AML-193 (cell line): ENCODE measurements at places on chromosomes 7 and 10.

- DNase-seq = peak; percentile 46
Measured at GRCh38 chr7:81482600-81483186, 287.2 kb downstream of the HGF start.

DNA sequence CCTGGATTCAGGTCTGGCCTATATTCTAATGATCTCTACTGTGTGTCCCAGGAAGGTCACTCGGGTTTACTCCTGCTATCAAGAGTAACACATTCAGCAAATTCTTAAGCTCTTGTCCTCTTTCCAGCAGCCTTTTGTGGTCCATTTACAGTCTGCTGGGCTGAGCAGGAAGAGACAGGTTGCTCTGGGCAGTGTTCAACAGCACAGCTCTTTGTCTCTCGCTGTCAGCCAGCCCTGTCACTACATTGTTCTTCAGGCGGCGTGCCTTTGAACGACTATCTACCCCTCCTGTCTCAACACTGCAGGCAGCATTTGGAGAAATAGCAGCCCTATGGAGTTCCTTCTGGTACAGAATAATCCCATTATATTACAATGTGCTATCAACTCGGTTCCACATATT lies 192.2 kb upstream of the TBX20 start:
- no peak for DNase-seq

GRCh38 chr10:124641282-124642087 lies 102.7 kb downstream of the FAM53B start:
- DNase-seq = peak; percentile 81

- no peak for DNase-seq
Measured at GRCh38 chr10:38043516-38043915, 33.0 kb downstream of the ZNF33A start.

- DNase-seq = no peak
Measured at GRCh38 chr7:42471573-42472174, 234.7 kb upstream of the GLI3 start.

- no peak for DNase-seq
Measured at GRCh38 chr7:134933460-134934068, 52.7 kb upstream of the AGBL3 start.

DNA sequence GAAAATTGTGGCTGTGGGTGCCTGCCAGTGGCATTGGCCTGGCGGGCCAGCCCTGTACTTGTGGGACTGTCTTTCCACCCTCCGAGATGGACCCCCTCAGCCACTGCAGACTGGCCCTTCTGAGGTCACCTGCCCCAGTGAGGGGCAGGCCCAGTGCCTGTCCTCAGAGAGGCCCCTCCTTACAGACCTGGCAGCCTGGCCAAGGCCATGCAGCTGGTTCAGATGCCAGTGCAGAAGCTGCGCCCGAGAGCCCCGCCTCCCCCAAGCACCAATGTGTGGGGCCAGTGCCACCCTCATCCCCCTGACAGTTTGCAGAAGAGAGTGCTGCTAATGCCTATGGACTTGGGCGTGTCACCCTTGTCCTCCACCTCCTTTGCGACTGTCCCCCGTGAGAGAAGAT lies 10.0 kb downstream of the ZNF316 start:
- DNase-seq = no peak

DNA sequence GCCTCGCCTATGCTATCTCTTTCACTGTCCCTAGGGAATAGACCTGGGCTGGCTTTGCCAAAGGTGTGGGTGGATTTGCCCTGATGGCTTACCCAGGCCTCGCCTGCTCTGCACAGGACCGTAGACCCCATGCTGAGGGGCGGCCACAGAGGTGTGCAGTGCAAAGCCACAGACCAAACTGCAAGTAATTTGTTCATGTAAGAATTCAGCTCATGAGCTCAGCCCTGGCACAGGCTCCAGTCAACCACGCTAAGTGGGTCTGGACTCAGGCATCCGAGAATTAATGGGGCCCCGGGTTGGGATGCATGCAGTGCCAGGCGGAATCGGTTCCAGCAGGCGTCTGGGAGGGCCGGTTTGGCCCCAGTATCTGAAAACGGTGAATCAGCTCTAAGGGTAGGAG lies 445.2 kb downstream of the DNAJB6 start:
- no peak for DNase-seq

DNA sequence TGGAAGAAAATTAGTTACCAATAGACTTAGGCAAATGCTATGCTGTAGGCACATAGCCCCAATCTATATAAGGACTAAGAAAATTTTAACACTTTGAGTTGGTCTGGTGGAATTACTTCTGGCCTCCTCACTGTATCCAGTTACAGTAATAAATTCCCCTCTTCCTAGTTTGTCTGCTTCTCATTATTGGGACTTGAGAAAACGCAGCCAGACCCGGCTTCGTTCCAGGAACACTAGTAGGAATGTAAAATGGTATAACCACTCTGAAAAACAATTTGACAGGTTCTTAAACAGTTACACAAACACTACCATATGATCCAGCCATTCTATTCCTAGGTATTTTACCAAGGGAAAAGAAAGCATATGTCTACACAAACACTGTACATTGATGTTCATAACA lies 150.2 kb downstream of the VPS50 start:
- DNase-seq = no peak

DNA sequence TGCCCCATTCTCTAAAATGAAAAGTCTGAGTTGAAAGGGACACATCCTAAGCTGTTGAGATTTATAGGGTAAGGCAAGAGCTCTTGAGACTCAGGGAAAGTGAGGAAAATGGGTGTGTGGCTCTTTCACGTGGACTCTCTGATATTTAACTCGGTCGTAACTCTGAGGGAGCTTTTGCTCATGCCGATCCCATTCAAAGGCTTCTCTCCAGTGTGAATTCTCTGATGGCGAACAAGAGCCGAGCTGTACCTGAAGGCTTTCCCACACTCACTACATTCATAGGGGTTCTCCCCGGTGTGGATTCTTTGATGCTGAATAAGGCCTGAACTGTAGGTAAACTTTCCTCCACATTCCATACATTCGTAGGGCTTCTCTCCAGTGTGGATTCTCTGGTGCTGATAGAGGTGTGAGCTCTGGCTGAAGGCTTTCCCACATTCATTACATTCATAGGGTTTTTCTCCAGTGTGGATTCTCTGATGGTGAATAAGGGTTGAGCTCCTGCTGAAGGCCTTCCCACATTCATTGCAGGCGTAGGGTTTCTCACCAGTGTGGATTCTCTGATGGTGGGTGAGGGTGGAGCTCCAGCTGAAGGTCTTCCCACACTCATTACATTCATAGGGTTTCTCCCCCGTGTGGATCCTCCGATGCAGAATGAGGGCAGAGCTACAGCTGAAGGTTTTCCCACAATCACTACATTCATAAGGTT lies 10.4 kb downstream of the ZNF3 start:
- no peak for DNase-seq

- peak; percentile 96 for DNase-seq
Measured at GRCh38 chr10:14659626-14660196, 115.0 kb downstream of the FAM107B start.

DNA sequence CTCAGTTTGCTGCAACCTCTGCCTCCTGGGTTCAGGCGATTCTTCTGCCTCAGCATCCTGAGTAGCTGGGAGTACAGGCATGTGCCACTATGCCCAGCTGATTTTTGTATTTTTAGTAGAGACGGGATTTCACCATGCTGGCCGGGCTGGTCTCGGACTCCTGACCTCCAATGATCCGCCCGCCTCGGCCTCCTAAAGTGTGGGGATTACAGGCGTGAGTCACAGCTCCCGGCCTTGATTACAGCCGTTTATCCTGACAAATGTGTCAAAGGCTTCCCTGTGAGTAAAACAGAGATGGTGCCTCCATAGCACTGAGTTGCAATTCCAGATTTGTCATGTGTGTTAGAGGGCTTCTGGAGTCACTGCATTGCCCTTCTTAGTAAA lies 273.7 kb downstream of the CCDC3 start:
- DNase-seq = no peak

DNA sequence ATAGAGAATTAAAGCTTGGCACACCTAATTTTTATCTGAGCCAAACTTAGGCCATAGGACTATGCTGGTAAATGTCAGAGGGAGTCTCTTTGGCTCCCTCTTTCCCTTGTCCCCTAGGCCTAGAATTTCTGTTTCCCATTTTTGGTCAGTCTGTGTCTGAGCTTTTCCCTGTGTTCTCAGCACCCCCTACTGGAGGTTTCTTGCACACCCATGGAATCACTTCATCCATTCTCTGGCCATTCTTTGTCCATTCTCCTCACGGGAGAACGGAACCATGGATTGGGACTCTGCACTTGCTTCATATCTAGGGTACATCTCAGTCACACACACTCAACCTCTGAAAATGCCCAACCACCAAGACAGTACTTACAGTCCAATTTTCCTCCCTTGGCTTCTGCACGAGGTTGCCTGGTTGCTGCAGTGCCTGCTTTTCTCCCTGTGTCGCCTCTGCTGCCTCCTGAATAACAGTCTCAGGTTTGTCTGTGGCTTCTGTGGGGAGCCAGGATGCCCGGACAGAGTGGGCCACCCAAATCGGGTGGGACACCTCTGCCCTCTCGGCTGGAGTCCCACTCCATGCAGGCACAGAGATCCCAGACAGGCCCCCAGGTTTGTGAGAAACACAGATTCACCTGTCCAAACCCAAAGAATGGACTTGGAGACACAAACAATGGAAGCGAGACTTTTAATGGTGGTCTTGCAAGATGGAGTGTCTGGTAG lies 35.1 kb upstream of the DNAH11 start:
- DNase-seq = peak; percentile 10

GRCh38 chr7:137633133-137633532 lies 213.6 kb downstream of the DGKI start:
- peak; percentile 3 for DNase-seq

DNA sequence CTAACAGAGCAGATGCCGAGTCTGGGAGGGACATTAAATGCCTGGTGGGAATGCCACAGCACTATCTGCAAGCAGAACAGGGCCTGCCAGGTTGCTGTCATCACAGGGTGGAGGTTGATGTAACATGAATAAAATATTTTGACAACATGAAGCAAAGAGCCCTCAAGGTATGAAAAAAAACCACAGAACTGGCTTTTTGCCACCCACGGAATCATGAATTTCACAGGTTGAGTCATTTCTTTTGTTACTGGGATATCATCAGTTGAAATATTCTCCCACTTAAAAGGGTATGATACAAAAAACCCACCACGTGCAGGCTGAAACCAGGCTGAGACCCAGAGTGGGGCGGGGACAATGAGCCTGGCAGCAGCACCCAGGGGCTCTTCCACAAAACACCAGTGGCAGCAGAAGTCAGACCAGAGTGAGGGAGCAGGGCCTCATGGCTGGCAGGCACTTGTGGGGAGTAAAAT lies 220.1 kb downstream of the TNS3 start:
- no peak for DNase-seq

DNA sequence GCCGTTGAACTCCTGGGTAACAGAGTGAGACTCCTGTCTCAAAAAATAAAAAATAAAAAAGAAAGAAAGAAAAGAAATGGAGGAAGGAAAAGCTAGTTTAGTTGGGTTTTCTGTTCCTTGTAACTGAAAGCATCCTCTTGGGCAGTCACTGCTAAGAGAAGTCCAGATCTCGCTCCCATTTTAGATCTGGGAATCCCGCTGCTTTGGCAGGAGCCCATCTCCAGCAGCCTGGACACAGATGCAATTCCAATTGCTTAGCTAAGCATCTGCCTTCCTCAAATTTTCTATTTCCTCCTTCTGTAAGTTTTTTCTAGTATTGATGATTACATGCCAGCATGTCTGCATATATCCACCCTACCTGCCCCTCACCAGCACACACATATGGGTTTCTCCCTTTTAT lies 54.1 kb downstream of the DENND2A start:
- DNase-seq = no peak

DNA sequence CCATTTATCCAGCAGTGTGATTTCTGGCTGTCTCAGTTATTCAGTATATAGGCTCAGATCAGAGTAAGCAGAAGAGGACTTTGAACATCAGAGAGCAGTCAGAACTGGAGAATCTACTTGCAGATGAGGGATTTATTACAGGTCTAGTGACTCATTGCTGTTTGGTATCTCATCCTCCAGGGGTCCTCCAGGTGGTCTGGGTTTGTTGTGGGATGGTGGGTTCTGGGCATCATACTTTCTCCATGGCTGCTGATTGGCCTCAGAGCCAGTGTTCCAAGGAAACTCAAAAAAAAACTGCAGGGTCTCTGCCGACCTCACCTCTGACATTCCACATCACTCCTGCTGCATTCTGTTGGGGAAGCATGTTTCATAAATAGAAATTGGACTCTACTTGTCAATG lies 214.8 kb downstream of the CNTNAP2 start:
- DNase-seq = no peak

DNA sequence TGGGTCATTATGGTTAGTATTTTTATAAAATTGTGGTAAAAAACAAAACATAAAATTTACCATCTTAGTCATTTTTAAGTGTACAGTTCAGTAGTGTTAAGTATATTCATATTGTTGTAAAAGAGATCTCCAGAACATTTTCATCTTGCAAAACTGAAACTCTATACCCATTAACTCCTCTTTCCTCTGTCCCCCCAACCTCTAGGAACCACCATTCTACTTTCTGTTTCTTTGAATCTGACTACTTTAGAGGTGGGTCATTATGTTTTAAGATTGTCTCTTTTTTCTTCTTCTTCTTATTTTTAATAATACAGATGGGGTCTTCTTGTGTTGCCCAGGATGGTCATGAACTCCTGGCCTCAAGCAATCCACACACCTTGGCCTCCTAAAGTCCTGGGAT lies 84.1 kb downstream of the DOCK4 start:
- DNase-seq = no peak

DNA sequence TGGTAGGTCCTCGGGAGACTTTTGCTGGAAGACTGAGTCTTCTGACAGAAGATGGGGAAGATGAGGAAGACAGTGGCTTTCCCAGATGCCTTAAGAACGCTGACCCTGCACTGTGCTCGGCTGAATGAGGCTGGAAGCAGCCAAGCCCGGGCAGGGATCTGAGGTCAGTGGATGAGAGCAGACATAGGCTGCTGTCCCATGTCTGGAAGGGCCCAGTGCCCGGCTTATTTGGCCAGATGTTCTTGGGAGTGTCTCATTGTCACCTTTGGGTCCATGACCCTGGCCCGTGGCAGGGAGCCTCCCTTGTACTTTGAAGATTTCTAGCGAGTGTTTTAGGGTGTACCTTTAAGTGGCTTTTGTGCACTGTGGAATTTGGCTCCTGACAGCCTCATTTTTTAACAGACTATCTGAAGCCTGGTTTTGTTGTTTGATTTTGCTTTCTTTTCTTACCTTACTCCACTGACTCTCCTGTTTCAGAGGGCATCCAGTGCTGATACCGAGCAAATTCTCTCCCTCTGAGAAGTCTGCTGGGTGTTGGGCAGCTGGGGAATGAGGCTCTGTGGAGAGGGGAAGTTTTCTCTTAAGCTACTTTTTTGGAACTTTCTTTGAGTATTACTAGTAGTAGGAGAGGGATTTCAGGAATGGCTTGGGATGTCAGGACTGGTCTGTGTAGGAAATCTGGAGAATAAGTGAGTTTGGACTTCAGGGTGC lies 61.4 kb downstream of the CREB5 start:
- DNase-seq = no peak

- no peak for DNase-seq
Measured at GRCh38 chr7:37286454-37286832, 162.2 kb downstream of the ELMO1 start.
